8988T (cell line): ENCODE measurements at places on chromosomes 6 and 20.

- DNase-seq = no peak
Measured at GRCh38 chr6:52946306-52946705, 36.8 kb upstream of the GSTA3 start.

GRCh38 chr20:38320221-38320620 lies 16.3 kb downstream of the BPI start:
- no peak for DNase-seq

DNA sequence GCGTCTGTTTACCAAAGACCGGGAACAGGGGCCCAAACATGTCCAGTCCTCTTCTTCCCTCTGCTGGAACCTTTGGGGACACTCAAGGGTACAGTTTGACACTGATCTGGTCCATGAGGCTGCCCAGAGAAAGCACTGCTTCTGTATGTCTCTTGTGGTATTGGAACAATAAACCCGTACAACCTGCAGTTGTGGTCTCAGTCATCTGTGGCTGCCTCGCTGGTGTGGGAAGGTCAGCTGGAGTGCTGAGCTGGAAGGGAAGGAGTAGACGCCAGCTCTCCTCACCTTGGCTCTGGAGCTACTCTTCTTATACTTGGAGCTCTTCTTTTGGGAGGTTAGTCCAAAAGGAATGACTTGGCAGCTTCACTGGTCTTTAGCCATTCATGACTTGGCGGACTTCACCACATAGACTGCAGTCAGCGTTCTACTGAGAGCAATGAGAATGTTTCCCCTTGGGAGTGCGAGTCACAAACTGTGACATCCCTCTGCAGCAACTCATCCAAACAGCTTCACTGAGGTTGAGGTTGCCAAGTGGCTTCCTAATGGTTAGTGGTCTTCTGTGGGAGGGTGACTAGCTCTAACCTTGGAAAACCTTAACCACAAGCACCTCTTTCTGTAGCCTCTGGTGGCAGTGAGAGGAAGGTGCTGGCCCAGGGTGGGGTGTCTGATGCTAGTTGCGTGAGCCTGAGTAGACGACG lies 81.2 kb downstream of the ASXL1 start:
- DNase-seq = no peak

DNA sequence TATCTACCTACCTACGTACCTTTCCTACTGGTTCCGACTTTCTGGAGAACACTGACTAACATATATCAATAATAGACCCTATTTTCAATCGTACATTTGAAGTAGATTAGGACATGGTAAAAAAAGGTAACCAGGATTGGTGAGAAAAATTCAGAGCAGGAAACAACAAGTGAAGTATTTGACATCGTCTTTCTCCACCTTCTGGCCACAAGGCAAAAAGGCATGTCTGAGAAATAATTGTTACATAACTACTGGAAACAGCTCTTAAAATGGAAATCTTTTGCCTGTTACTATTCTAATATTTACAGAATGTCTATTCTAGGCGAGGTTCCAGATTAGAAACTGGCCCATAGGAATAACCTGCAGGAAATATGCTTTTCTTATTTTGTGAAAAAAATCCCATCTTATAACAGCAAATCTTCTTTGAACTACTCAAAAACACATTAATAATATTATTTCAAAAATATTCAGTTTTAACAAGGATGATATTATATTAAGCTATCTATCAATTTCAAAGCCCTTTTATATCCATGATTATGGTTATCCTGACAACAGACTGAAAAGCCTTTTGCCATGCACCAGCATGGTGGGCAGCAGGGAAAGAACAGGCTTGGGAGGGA lies 80.8 kb downstream of the RCAN2 start:
- no peak for DNase-seq

- no peak for DNase-seq
Measured at GRCh38 chr6:491233-491632, 99.7 kb downstream of the IRF4 start.

DNA sequence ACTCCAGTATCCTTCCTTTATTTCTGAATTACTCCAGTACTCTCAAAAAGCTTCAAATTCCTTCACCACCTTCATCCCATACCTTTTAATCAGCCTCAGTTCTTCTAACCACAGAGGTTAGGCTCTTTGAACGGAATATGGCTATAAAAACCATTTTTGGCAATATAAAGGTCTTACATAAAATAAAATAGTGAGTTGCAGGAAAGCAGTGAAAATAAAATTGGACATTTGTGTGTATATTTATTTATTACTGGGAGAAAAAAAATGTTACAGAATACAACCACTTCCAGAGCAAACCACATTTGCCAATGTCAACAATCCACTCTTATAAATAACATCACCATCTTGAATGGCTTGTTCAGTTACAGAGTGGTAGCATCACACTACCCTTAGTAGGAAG lies 7.7 kb downstream of the HDDC2 start:
- no peak for DNase-seq

GRCh38 chr6:118843685-118844390 lies 50.1 kb upstream of the ASF1A start:
- DNase-seq = no peak

DNA sequence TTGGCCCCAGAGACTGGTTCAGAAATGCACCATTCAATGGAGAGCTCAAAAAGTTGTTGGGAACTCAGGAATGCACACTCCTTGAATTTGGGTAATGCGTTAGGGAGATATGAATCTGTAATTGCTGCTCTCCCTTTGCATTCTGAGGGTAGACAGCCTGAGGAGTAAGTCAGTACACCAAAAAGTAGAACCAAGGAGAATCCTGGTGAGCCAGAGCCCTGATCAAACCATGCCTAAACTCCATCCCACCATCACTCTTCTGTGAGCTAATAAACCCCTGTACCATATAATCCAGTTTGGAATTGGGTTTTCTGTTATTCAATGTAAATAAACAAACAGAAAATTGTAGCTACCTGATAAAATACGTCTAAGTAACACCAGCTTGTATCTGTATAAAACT lies 90.2 kb downstream of the KIF16B start:
- no peak for DNase-seq

DNA sequence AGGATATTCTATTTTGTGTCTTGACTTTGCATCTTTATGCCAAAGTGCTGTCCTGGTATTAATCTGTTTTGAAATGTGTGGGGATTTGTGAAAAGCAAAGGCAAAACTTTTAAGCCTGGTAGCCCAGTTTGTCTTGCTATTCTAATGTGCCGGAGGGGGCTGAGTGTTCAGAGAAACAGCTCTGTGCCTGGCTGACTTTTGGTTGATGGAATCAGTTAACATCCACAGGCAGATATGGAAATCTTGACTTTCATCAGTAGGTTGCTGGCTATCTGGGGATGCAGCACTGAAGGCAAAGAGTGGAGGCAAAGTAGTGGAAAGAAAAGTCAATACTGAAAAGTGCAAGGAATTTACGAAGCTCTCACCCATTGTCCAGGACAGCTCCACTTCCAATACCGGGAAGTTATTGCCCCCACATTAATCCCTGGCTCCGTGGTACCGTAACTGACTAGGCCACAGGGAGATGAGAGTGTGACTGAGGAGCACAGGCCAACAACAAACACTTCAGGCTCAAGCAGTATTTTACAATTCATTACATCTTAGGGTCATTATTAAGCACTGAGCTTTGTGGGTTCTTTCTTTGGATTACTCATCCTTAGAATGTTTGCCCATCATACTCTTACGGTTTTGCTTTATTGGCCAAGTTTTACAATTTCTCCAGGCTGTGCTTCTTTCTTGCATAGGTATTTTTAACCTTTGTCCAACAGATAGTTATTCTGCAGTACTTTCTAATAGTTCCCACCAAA lies 164.6 kb downstream of the MTFR2 start:
- no peak for DNase-seq

DNA sequence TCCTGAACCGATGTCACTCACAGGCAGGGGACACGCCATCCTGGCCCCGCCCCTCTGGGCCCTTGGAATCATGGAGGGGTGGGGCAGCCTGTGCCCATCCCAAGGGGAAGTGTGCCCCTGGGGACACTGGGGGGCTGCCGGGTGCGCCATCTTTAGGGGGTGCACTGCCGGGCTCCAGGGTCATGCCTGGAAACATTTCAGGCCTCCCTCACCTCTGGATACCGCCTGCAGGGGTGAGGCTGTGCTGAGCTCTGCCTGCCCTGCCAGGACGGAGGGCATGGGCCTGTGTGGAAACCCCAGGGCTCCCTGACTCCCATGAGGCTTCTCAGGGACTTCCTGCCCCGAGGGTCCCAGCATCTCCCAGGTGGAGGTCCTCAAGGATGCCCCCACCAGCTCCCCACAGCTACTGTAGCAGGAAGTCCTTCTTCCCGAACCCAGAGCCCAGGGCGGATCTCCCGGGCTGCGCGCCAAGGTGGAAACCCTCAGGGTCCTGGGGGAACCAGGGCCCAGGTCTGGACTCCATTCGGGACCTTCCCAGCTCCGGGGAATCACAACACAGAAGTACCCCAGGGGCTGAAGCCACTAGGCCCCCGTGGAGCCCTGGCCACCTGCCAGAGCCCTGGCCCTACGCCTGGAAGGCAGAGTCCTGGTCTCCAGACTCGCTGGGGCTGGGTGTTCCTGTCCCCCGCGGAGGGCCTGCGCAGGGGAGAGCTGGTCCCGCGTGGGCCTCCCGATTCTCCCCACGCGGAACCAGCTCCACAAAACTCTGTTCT lies 15.6 kb downstream of the CHRNA4 start:
- no peak for DNase-seq

GRCh38 chr20:38692436-38693411 lies 31.6 kb upstream of the SLC32A1 start:
- DNase-seq = no peak

DNA sequence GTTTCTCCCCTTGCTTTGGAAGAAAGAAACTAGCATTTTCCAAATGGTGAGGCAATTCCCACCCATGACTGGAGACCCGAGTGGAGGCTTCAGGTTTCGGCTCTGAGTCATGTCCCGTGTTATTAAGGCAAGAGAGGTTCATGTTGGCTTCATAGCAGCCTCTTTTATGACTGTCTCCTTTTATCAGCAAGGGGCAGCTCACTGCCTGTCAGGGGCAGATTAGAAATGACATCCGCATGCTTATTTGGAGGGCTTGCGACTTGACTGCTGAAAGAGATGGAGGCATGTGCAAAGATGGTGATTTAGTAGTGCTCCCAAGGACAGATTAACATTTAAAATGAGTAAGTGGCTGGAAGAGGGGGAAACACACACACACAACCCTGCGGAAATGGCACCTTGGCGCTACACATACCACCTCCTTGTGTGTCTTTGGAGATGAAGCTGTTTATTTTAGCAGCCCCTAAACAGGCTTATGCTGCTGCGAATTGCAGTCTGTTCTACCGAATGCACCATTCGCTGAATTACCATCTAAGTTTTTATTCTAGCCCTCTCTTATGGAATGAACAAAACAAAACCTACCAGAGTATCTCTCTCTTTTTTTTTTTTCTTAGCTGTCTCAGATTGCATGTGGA lies 52.1 kb upstream of the VSTM2L start:
- DNase-seq = no peak

DNA sequence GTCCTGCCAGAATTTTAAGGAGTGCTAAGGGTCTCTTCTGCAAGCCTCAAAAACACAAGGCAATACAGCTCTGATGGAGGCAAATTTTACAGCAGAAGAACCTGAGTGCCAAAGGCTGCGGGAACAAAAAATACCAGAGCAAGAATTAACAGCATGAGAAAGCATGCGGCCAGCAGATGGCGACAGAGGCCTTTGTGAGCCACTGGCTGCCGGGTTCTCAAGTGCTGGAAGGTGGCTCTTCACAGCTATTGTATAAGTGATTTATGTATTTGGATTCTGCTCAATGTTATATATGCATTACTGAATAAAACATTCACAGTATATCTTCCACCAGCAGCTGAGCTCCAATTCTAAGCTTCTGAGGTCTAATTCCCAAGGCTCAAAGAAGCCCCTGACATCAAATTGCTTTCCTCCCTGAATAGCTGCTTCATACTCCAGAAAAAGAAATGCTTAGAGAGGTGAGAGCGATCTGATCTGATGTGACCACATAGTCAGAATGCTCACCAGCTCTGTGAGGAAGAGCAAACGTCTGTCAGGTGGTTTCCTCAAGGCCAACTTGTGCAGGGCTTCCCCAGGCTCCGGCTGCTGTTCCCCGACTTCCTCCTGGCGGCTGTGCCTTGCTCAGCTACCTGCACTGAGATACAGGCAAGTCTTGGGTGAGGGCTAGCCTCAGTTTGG lies 58.6 kb downstream of the PPP1R3G start:
- peak; percentile 58 for DNase-seq

DNA sequence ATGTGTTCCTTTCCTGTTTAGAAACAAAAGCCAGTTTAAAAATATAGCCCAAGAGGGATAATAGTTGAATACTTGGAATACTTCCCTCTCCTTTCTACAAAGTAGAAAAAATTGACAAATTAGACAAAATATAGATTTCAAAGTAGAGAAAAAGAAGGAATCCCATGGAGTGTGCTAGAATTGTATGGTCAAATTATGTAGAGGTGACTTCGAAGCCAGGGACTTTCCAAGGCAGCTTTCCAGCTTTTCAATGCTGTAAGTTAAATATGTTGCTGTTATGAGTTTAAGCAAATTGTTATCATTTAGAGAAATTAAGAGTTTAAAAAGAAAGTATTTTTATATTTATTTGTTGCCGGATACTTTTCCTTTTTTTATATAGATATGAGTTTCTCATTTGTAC lies 415.5 kb upstream of the OPRM1 start:
- DNase-seq = no peak

DNA sequence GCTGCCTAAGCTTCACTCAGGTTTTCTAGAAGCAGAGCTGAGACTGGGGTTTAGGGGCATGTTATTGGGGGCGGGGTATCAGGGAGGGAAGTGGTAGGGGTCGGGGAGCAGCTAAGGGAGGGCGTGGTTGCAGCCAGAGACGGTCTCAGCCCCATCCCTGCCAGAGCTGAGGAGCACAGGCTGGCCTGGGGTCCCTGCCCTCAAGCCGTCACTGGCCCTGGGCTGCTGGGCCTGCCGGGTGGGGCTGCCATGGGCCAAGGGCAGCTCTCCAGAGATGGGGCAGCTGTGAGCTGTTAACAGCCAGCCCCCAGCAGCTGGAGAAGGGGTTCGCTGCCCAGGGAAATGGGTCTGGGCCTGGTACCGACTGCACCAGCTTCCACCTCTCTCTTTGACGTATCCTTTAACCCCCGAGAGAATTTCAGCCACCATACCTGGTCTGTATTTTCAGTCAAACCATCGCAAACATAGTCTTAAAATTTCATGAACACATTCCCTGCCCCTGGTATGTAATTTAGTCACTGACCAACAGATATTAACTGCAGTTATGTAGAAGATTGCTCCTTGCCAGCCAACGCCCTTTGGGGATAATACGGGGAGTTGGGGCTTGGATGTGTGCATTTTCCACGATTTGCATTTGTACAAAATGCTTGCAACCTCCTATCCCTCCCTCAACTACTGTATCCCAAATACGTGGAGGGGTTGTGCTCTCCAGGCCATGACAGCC lies 253.4 kb downstream of the TAF4 start:
- DNase-seq = no peak

GRCh38 chr20:63127700-63128364 lies 88.1 kb downstream of the YTHDF1 start:
- no peak for DNase-seq
